Activated gamma-delta T cell treated with Interleukin-2 at 50 U/mL for 16 hours (primary cell): ENCODE measurements at places on chromosomes 11 and 22.

DNA sequence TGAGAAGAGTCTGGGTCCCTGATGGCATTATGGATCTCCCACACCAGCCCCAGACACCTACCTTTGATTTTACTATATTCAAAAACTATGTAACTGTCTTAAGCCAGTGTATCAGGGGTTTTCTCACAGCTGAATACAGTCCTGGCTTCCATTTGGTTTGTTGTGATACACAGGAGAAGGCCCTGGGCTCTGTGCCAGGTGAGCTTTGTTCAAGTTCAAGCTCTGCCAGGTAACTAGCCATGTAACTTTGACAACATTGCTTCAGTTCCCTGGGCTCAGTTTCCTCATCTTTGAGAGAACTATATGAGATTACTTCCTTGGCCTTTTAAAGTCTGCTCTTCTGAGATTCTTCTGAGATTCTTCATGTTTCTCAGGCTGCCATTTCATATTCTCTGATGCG is 327.5 kb upstream of the TENM4 start:
- DNase-seq = no peak

GRCh38 chr22:26779929-26780328 is 122.5 kb downstream of the MIAT start:
- DNase-seq = no peak

DNA sequence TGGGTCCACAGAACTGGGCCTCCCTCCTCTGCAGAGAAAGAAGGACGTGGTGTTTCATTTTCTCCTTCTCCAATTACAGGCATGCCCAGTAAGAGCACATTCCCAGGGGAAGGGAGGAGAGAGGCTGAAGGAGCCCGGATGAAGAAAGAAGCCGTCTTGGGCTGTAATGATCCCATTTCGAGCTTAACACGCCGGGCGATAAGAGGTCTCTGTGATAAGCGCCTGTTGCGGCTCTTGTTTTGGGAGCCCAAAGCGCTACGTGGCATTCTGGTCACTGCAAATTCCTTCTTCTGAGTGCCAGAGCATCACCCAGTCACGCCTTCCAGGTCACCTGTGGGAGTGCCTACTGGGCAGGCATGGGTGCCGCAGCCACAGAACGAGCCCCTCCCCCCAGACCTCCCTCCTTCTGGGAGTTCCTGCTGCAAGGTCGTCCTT is 57.5 kb downstream of the ANO1 start:
- no peak for DNase-seq

DNA sequence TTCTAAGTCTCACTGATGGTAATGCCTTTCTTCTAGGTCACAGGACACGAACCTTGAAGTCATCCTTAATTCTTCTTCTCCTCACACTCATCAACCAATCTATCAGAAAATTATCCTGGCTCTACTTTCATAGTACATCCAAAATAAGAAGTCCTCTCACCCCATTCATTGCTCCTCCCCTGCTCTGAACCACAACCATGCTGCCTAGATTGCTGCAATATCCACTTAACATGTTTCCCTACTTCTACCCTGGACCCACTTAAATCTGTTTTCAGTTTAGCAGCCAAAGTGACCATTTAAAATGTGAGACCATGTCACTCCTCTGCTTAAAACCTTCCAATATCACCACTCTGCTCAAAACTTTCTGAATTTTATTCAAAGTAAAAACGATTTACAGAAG is 445.9 kb upstream of the FAT3 start:
- no peak for DNase-seq

GRCh38 chr11:441418-442274 is at the start of gene ANO9:
Gene ANO9 (minus strand): TSS chr11:442011. CDS start chr11:441926, 85 bp downstream.
- DNase-seq = peak; percentile 54

GRCh38 chr22:28402539-28402938 is 277.1 kb downstream of the TTC28 start:
- no peak for DNase-seq

DNA sequence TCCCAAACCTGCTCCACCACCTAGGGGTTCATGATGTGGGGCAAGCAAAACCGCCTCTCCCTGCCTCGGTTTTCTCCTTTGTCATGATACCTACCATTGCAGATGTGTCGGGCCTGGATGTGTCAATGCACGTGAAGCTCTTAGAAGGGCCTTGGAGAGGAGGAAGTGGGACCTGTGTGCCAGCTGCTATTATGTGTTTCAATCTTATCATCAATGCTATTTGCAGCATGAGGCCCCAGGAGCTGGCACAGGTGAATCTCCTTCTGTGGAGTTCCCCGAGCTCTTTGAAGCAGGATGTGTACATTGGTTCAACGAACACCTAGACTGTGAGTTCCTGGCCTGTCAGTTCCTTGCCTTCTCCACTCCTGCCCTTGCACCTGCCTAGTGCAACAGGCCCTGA is 331.6 kb downstream of the CTTN start:
- no peak for DNase-seq

DNA sequence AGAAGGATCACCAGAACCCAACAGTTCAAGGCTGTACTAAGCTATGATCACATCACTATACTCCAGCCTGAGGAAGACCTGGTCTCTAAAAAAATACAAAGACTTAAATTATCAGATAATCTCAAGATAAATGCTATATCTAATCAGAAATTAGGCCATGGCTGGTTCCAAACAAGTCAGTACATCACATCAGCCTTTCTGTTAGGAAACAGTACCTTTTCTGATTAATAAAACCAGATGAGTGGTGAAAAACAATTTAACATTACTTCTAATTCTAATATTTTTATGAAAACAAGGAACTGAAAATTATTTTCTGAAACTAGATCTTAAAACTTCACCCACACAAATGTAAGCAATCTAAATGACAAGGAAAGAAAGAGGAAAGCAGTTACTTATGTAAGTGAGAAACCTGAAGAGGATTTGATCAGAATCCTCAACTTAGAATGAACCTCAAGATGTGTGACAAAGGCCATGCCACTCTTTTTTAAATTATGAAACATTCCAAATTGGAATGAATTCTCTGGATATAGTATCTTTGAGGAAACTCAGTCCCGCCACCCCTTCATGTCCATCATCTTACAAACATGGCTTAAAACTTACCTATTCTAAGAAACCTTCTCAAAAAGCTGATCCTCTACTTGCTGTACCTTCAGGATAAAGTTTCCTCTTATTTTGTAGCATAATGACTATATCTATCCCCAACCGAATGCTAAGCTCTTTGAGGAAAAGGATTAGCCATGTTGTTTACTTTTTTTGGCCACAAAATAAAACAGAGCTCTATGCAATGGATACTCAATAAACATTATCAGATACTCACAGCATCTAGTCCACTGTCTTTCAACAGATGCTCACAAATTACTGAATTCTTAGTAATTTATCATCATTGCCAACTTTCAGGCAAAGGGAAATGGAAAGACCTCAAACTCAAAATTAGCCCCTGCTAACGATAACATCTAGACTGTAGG is 132.0 kb downstream of the MRTFA start:
- DNase-seq = no peak

- no peak for DNase-seq
Measured at GRCh38 chr11:76661834-76662434, 8.6 kb downstream of the LRRC32 start.
